Spleen (tissue), 13 donors: ENCODE measurements at places on chromosomes 4 and X.

GRCh38 chr4:79466621-79467020, 58.6 kb upstream of the GK2 start:
- no peak for DNase-seq

DNA sequence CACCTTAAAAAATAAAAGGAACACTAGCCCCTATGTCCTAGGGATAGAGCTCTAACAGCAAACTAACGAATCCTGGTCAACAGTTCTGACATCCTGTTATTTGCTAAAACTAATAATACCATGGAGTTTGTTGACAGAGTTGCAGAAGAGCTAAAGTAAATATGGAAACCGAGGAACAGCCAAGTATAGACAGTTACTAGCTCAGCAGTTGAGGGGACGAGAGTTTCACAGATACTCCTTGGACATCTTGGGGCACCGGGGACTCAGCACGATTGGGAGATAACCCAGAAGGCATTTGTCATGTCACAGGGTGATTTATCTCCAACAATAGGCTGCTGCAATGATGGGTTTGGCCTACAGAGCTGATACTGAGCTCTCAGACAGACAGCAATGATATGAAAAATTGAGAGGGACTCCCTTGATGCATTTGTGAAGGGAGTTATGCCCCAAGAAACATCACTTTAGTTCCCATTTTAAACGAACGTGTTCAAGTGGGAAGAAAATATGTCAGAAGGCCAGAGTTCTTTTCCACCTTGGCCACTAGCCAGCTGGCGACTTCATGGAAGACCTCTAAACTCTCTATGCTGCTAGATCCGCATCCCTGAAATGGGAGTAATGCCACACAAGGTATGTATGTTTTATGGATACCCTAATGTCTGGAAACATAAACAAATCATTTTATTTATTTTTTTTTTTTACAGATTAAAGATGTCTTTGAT, 48.6 kb downstream of the TSC22D3 start:
- DNase-seq = no peak

DNA sequence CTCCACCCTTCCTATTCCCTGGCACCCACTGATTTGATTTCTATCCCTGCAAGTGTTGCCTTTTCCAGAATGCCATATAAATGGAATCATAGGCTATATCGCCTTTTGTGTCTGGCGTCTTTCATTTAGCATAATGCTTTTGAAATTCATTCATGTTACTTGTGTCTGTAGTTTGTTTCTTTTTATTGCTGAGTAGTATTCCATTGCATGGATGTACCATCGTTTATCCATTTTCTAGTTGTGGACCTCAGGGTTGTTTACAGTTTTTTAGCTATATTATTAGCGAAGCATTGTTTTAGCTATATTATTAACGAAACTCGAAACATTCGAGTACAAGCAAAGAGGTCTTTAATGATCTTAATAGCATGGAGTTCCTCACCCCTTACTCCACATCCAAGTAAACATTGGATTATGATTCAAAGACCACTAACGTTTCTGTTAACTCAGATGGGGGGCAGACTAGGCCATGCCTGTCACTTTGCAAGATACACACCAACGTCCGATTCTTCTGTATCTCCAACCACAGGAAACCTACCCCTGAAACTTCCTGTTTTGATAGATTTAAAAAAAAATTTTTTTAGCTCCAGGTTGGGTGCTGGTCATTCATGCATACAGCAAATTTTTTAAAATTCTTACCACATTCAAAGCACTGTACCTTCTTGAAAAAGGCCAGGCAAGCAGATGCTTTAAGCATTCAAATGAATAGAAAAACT, 1.1 kb downstream of the DCK start:
- DNase-seq = no peak

DNA sequence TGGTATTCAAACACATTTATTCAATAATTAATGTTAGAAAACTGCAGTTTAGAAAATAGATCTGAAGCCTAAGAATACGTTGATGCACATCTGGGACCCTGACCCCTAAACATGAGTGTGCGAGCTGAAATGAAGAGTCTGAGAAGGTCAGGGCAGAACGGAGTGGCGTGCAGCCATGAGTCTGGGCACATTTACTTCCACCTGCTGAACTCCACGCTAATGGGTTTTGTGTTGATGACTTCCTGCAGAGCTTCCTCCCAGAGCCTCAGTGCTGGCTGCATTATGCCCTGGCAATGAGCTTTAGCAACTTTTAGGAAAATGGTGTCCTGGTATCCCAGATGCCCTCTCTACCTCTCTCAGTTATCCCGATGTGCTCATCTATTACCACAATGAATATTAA, 53.1 kb downstream of the FAM114A1 start:
- DNase-seq = no peak
